ENCODE measurements at places on chromosomes 6 and 20.

GRCh38 chr6:142376800-142377496, 75.1 kb downstream of the ADGRG6 start:
- DNase-seq = no peak

DNA sequence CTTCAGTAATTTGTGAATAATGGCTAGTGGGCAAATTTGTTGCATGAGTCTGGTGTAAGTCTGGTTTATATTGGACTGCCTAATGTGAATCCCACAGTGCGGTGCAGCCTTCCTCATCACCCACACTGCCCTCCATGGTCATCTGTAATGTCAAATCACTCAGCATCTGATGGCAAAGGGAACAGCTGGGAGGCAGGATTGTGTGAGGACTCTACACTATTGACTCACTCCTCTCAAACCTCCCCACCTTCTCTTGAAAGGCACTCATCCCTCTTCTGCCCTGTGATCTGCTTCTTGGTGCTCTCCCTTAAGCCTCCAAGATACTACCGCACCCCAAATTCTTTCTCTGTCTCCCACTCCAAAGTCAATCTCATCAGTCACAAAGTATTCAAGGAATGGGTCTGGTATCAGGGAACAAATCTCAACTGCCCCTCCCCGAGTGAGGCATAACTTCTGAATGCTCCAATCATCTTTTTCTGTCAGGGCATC, 146.0 kb upstream of the BEND6 start:
- DNase-seq = no peak

DNA sequence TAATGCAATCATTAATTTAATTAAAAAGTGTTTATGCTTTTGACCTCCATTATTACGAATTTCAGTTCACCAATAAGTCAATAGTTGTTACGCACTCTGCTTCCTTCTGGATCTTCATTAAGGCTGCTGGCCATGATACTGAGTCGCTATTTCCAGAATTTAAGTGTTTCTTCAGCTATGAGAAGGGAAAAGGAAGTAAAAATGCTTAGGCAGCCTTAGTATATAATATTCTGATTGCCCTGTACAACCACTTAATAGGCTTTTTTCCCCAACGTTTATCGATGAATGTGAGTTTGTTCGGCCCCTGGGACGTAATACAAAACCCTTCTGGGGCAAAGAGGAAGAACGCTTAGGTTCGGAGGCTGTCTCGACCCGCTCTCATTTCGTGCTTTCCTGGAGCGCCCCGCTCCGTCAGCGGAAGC, 644 bp downstream of the OARD1 start:
- DNase-seq = no peak

DNA sequence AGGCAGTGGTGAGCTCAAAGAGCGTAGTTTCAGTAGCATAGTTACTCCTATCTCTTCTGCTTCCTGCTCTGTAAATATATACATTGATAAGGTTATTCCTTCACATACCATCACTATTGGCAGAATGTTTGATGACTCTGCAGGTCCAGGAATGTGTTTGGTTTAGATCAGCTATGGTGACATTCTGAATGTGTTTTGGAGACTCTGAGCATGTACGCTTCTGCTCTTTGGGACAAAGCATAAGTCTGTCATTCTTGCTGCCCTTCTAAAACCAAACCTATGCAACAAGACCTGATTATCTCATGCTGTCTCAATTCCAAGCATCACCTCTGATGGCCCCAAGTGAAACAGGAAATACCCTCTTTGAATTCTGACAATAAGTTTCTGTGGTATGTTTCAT, 1074.3 kb downstream of the KIF16B start:
- DNase-seq = no peak

GRCh38 chr6:106981926-106982325, 7.4 kb upstream of the CD24 start:
- no peak for DNase-seq

DNA sequence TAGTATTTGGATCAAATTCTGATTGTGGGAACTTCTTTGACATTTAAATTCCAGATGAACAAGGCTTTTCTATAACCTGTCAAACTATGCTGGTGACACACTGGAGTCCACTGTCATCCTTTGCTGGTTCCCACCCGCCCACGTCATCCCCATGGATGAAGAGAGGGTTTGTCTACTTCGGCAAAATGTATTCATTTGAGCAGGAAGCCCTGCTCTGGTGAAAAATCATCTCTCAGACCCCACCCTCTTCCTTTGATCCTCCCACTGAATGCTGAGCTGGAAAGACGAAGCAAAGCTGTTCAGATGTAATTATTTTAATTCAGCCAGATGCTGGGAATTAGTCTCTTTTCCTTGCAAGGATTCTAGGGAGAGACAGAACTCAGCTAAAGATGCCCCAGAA, 50.5 kb downstream of the CPNE5 start:
- no peak for DNase-seq

- DNase-seq = no peak
Measured at GRCh38 chr6:13011612-13012146, 295.1 kb downstream of the PHACTR1 start.

- DNase-seq = no peak
Measured at GRCh38 chr6:93562582-93562981, 143.2 kb upstream of the EPHA7 start.

GRCh38 chr6:40907198-40907701, 131.8 kb downstream of the UNC5CL start:
- DNase-seq = no peak

- DNase-seq = peak; percentile 6
Measured at GRCh38 chr20:51337126-51337805, 205.3 kb downstream of the NFATC2 start.

- no peak for DNase-seq
Measured at GRCh38 chr6:166087246-166087645, 80.4 kb downstream of the TBXT start.

DNA sequence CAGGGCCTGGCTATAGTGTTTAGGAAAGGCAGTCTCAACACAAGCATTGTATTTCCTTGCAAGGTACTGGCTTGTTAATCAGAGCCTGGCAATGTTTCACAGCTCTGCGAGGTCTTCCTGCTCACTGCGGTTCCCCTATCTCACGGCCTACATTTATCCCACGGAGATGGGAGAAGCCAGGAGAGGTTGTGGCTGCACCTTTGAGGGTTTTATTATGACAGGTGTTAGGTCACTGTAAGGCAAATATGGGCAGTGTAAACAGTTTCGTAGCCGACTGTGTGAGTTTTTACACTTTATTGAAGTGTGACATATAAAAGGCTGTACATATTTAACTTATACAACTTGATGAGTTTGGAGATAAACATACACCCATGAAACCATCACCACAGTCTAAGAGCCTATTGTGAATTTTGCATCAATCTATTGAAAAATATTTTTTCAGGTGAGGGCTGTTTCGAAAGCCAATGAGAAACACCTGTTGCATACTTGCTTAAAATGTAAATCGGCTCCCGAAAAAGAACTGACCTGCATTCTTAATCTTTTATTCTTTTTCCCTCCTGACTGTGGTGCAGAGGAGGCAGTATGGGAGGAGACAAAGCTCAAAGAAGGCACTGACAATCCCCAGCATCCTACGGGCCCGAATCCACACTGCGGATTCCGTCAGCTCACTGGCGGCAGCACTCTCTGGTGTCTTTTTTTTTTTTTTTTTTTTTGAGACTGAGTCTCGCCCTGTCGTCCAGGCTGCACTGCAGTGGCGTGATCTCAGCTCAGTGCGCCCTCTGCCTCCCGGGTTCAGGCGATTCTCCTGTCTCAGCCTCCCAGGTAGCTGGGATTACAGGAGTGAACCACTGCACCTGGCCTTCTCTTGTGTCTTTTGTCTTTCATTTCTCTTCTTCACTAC, 7.5 kb upstream of the RBM38 start:
- DNase-seq = no peak

GRCh38 chr6:56744528-56744927, 101.8 kb upstream of the DST start:
- no peak for DNase-seq

- DNase-seq = no peak
Measured at GRCh38 chr6:73107016-73107415, 118.3 kb downstream of the KHDC1L start.

DNA sequence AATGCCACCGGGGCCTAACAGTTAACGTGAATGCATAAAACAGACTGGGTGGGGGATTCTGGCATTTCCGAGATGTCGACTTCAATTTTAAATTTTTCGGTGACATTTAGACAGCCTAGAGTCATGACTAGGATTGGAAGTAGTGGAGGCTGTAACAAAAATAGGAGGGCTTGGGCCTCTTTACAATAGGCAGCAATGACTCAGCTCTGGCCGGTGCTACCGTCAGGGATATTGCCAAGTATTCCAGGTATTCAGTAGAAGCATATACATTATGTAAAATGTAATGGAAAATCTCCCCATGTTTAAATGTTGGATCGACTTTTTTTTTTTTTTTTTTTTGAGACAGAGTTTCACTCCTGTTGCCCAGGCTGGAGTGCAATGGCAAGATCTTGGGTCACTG, 136.2 kb upstream of the STMND1 start:
- no peak for DNase-seq

DNA sequence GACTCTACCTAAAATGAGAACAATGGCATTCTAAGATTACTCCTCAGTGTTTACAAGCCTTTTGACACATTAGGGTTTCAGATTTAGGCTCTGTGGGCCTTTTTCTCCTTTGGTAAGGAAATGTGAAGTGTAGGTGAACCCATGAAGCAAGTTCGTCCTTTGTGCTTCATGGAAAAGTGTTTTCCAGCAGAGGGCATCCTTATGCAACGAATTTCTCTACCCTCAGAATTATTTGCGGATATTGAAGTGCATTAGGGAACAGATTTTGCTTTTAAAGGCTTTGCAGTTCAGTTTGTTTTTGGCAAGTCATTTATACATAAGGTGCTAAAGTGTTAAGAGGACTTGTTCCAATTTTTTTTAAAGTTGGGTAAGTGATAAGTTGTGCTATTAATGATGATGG, 55.7 kb upstream of the FERMT1 start:
- DNase-seq = no peak

GRCh38 chr6:123333000-123333756, 303.6 kb downstream of the TRDN start:
- DNase-seq = no peak

DNA sequence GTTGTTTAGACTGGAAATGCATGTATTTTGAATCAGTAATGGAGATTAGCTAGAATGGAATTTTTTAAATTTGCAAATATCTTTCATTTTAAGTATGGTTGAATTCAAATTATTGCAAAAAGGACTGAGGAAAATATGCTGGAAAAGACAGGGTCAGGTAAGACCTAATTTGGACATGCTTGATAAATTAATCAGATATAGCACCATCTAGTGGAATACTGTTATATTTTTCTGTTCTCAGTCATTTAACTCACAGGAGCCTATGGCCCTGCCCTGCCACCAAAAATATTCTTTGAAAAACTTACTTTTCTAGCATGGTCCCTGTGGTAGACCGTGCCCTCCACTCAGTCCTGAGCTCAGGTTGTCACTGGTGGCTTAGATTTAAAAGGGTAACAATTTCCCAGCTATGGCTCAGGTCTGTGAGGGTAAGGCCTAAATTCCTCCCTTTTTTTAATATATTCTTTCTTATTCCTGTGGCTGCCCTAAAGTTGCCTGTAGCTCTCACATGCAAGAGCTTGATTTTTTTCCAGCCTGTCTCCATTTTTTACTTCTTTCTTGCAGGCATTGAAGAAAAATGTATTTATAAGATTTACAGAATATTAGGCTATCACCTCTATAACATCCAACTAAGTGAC, 25.3 kb upstream of the KIAA1586 start:
- DNase-seq = peak; percentile 34

- DNase-seq = no peak
Measured at GRCh38 chr6:126267626-126268025, 72.3 kb upstream of the CENPW start.

DNA sequence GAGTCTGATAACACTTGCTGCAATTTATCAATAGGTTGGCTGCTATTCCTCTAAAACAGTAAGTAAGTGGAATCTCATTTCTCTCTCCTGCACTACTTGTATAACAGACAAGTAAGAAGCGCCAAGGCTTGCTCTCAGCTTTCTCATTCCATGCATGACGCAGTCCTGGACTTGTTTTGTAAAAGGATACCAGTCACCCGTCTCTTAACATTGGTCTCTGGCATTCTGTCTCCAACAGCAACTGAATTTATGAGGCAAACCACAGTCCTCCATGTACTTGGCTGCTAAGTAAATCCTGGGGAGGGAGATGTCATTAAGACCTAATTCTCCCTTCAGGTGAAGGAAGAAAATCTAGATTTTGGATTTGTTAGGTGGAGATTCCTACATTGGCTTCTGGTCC, 115.4 kb downstream of the OPN5 start:
- no peak for DNase-seq

GRCh38 chr20:23143098-23143497, 57.0 kb upstream of the CD93 start:
- DNase-seq = no peak

- no peak for DNase-seq
Measured at GRCh38 chr20:23205211-23205610, 119.1 kb upstream of the CD93 start.

GRCh38 chr6:24207413-24207812, 81.4 kb downstream of the NRSN1 start:
- no peak for DNase-seq

- no peak for DNase-seq
Measured at GRCh38 chr6:127341471-127342202, 1.8 kb downstream of the ECHDC1 start.

DNA sequence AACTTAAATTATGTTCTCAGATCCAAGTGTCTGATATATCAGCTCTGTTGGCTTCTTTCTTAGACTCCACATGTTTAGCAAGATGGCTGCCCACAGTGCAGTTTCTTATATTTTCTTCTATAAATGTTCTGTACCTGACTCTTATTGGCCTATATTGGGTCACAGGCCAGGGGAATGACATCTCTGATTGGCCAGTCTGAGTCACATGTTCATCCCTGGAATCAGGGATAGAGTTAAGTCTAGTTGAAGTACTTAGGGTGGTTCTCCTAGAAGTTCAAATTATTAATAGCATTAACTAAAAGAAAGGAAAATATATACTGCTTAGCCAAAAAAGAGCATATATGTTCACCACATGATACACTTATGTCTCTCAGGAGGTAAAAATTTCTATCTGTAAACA, 105.3 kb upstream of the SLC22A16 start:
- DNase-seq = no peak

GRCh38 chr20:36745234-36745926, 510 bp downstream of the NDRG3 start:
- no peak for DNase-seq

DNA sequence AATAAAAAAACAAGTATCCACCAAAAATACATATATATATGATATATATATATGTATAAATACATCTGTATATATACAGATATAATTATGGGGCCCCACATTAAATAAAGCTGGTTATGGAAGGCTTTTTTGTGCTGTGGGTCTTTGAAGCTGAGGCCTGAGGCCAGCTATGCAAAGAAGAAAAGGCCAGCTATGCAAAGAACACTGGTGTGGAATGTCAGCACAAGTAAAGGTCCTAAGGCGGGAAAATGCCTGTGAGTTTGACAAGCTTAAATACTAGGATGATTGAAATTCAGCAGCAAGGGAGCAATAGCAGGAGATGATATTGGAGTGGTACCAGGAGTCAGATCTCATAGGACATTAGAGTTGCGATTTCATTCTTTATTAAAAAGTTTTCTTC, 25.2 kb downstream of the ADGRF1 start:
- no peak for DNase-seq

- DNase-seq = no peak
Measured at GRCh38 chr6:151089978-151090377, 149.8 kb upstream of the AKAP12 start.

- DNase-seq = no peak
Measured at GRCh38 chr6:24231438-24231977, 105.5 kb downstream of the NRSN1 start.
